ENCODE measurements at places on chromosomes 7 and 10.
A peak's percentile ranks its signal among the peaks of the same experiment; 100 is the strongest.

GRCh38 chr7:55188590-55189138, 169.8 kb downstream of the EGFR start:
- DNase-seq: no peak

- no peak for DNase-seq
Observed at GRCh38 chr7:92058040-92058439, 76.2 kb downstream of the CYP51A1 start.

GRCh38 chr10:48632166-48632565, 27.3 kb upstream of the ARHGAP22 start:
- DNase-seq: no peak

GRCh38 chr7:99124236-99124635, 19.7 kb downstream of the SMURF1 start:
- no peak for DNase-seq

GRCh38 chr10:44195112-44196007, 189.5 kb downstream of the CXCL12 start:
- DNase-seq: no peak

- DNase-seq: no peak
Observed at GRCh38 chr10:120586471-120586872, 129.4 kb downstream of the PLPP4 start.

DNA sequence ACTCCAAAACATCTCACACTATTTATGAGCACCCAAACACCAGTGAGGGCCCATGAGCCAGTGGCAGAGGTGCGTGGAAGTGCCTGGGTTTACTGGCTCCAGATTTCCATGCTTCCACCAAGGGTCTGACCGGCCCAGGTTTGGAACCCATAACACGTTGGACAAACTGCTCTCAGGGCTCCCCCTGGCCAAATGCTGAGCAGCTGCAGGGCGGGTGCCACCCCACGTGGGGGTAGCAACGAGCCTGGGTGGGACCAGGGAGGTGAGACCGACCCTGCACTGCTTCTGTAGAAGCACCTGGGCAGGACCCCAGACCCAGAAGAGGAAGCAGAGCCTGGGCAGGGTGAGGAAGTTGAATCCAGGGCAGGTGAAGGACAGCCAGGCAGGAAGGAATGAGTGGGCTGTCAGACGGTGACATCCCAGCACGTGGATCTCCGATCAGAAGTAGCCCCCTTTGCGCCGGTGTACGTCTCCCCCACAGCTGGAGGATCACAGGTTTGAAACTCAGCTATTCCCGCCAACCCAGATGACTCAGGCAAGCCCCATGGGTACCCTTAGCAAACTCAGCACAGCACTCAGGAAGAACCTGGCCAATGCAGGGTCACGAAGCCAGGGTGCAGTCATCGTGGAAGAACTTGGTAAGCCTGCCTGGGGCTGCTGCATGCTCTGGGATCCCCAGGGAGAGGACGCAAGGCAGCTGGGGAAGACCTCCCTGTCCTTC, 100.4 kb upstream of the DDC start:
- no peak for DNase-seq

DNA sequence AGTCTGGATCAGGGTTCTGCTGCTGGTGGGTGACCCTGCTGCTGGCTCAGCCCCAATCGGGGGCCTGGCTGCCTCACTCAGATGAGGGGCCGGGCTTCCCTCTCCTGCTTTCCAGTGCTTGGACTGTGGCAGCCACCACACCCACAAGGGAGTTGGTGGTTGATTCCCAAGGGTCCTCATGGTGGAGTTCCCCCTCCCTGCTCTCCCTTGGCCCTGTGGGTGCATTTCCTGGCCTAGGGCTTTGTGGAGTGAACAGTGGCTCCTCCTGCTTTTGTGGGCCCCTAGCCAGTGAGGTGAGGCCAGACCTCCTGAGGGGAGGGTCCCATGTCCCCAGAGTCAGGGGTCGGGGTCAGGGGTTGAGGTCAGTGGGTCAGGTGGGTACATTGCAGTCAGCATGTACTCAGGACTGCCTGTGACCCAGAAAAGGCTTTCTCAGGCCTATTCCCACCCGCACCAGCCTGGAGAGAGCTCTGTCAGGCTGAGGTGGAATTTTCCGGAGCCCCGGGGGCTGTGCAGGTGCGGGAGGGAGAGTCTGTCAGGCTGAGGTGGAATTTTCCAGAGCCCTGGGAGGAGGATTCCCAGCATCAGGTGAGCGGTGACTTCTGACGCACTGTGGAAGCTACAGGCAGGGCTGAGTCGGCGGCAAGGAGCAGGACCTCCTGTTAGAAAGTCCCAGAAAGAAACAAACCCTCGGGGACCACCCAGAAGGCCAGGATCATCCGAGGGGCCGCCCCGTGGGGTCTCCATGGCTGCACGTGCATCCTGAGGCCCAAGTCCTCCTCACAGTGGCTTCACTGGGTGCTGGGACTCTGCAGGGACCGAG, 94.4 kb upstream of the INSIG1 start:
- no peak for DNase-seq

- DNase-seq: no peak
Observed at GRCh38 chr10:110852255-110852896, 19.4 kb upstream of the PDCD4 start.

- no peak for DNase-seq
Observed at GRCh38 chr7:144087230-144087629, 1.2 kb downstream of the OR2A12 start.

- peak; percentile 48 for DNase-seq
Observed at GRCh38 chr10:71974489-71975021, 10.4 kb downstream of the CHST3 start.

- no peak for DNase-seq
Observed at GRCh38 chr10:20891338-20891714, 5.8 kb downstream of the NEBL start.

DNA sequence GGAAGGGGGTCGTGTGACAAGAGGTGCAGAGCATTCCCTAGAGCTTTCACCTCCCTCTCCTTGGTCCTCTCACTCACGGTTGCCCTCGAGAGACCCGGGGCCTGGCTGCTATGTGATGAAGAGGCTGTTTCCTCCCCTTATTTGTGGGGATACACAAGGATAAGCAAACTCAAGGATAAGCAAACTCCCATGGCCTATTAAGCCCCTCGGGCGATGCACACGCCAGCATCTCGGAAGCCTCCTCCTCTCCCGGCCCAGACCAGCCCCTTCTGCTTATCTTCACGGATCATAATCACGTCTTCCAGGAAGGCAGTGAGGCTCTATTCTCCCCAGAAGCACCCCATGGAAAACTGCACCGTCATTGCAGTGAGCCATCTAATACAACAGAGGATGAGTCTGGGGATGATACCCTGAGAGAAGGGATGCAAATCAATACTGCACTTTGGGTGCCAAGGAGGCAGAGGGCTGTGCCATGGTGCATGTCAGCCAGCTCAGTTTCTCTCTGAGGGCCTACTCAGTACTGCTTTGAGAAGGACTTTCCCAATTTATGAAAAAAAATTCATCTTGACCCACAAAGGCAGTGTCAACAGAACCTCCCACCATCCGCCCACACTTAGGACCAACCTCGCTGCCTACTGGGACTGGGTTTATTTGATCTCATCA, 22.2 kb downstream of the TMEM273 start:
- DNase-seq: no peak

GRCh38 chr7:99786726-99787335, 2.8 kb upstream of the CYP3A4 start:
- no peak for DNase-seq

DNA sequence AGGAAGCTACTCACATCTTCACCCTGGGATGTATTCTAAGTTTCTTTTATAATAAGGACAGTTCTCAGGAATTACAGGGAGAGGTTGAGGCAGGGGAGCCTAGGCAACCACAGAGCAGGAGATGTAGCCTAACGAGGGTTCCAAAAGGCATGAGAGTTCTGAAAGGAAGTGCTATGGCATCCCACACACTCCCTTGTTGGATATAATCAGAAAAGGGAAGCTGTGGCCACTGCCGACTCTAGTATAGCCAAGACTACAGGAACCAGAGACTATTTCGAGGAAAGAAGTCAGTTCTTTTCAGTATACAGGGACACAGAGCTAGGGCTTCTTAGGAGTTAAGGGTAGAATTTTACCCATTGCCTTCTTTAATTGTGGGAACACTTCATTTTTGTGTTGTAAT, 11.0 kb downstream of the PRR15 start:
- DNase-seq: no peak

- DNase-seq: no peak
Observed at GRCh38 chr7:110754649-110755048, 336.3 kb upstream of the LRRN3 start.

DNA sequence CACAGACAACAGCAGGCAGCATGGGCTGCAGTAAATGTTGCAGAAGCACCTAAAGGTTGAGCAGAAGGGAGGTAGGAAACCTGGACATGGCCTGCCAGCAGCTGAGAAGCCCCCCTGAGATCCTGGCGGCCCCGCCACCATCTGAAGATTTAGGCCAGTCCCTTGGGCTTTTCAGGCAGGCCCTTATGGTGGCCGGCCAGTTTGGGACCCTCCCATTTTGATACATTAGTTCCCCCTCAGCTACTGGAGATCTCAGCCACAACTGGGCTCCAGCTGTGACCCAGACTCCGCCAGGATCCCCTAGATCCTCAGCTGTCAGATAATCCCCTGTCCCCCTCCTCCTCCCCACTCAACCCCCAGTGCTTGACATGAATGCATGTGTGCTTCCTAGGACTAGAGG, 34.4 kb downstream of the ZNF783 start:
- no peak for DNase-seq

DNA sequence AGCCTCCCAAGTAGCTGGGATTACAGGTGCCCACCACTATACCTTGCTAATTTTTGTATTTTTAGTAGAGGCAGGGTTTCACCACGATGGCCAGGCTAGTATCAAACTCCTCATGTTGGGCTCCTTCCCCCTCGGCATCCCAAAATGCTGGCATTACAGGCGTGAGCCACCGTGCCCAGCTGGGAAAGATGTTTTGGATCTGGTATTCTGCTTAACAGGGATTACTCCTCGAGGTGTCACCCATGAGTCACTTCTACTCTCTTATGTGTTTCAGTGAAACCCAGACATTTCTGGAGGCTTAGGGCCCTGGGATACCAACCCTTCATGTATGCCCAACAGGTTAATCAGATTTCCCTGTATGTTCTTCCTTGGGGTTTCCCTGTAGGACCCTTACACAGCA, 11.8 kb upstream of the OPN4 start:
- no peak for DNase-seq

GRCh38 chr7:157329447-157329846, 7.4 kb upstream of the DNAJB6 start:
- no peak for DNase-seq

DNA sequence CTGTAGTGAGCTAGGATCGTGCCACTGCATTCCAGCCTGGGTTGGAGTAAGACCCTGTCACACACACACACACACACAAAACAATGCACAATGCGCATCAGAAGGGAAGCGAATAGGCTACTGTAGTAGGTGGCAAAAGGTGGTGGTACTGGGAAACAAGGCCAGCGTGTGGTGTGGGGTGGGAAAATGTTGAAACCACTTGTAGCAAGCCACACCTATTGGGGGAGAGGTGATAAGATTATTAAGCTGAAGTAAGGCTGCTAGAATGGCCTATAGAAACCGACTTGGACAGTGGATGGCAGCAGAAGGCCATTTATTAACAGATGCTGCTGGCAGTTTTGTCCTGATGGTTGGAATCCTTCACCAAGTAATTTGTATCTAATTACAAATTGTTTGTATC, 7.2 kb upstream of the CHCHD1 start:
- no peak for DNase-seq

DNA sequence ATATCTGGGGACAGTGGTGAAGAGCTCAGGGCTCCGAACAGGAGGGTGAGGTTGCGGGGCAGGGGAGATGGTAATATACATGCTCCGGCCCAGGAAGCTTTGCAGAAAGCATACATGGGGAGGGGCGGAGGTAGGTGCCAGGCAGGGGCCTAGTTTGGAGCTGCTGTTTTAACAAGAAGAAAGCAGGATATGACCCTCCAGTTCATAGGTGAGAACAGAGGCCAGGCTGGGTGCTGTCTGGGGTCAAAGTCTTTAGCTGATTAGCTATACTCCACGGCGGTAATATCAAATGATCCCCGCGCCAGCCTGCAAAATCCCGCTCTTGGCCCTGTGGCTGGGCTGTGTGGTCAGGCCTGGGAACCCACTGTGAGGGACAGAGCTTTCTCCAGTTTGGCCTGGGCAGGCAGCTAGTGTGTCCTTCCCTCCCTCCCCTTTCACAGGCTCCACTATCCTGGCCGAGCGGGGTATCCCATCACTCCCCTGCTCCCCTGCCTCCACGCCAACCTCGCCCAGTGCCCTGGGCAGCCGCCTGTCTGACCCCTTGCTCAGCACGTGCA, 95.6 kb downstream of the NEURL1 start:
- DNase-seq: no peak

DNA sequence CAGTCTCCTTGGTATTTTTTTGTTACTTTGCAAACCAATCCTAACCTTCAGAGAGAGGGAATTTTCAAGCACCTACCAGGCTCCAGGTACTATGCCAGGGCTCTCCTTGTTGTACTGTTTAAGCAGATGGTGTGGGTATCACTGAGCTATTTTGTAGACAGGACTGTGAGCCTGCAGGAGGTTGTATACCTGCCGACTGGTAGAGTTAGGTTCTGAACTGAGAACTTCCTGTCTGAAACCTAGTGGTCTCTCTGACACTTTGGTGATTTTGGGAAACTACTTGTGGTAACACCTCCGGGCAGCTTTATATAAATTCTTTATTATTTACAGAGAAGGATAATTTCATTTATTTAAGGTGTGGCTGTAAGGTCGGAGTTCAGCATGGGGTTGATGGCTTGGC, 4.6 kb downstream of the ZNF853 start:
- no peak for DNase-seq

GRCh38 chr7:114854369-114854768, 67.5 kb upstream of the MDFIC start:
- no peak for DNase-seq

GRCh38 chr10:96863922-96864543, 31.9 kb downstream of the LCOR start:
- DNase-seq: no peak

- no peak for DNase-seq
Observed at GRCh38 chr7:70489813-70490212, 642.1 kb upstream of the GALNT17 start.

DNA sequence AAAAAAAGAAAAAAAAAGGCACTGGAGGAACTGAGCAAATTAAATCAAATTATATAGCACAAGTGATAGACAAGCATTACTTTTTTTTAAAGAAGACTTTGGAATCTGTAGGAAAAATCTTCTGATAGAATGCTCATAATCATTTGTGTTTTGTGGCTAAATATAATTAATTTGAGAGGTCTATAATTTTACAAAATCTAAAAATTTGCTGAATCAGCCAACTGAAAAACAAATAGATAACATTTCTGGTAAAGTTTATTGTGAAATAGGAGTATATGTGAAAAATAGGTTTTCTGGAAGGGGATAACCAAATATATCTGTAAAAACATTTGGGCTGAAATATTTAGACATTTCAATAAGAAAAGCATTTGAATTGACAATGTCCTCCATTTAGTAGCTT, 844.9 kb upstream of the COBL start:
- DNase-seq: no peak

GRCh38 chr10:100163704-100164621, 21.9 kb downstream of the ERLIN1 start:
- DNase-seq: no peak
